ENCODE measurements at places on chromosomes 4 and X. TPM values are rescaled to one million over a fixed set of nuclear protein-coding genes. Genes with fewer than 3 reads are reported as not detected.

DNA sequence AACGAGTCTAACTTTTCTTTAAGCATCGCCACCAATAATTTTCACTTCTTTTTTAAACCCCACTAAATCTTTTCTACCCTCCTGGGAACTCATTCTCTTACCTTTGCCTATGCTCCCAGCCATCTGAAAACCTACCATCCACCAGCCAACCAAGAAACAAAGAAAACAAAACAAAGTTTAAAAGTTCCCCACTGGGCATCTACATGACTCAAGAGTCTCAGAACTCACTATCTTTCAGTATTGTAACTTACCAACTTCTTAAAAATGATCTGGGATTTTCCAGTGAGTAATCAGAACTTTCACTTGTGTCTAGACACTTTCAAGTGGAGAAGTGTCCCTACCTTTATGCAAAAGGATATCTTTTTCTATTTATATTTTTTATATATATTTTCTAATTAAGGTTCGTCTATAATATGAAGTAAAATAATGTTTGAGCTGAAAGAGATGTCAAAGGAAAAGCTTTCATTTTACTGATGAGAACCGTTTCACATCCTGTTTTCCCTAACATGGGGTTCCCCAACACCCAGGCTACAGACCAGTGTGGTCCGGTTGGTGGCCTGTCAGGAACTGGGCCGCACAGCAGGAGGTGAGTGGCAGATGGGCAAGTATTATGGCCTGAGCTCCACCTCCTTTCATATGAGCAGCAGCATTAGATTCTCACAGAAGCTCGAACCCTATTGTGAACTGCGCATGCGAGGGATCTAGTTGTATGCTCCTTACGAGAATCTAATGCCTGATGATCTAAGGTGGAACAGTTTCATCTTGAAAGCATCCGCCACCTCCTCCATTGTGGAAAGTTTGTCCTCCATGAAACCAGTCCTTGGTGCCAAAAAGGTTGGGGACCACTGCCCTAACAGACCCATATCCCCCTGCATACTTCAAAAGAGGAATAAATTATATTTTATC is 9.8 kb upstream of the TIGD2 start:
- DNase-seq, result no peak

- DNase-seq, result no peak
Measured at GRCh38 chr4:10243856-10244255, 127.3 kb upstream of the WDR1 start.

DNA sequence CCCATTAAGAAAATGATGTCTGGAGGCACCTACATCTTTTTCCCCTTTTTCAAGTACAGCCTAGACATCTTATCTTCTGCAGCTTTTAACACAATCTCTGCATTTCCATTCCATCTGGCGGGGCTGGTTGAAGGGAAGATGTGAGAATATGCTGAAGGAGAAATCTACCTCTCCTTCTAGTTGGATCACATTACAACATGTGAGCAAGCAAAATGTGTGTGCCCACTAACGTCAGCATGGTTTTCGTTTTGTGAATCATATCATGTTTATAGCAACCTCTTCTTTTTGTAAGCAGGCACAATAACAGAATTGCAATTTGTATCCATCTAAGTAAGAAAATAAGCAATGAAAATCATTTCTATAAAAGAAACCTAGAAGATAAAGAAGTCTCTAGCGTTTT is 28.9 kb upstream of the MID1 start:
- no peak for DNase-seq

GRCh38 chr4:32847461-32847860 is 2127.3 kb downstream of the PCDH7 start:
- no peak for DNase-seq

GRCh38 chr4:140056015-140056414 is 98.0 kb downstream of the MAML3 start:
- no peak for DNase-seq

DNA sequence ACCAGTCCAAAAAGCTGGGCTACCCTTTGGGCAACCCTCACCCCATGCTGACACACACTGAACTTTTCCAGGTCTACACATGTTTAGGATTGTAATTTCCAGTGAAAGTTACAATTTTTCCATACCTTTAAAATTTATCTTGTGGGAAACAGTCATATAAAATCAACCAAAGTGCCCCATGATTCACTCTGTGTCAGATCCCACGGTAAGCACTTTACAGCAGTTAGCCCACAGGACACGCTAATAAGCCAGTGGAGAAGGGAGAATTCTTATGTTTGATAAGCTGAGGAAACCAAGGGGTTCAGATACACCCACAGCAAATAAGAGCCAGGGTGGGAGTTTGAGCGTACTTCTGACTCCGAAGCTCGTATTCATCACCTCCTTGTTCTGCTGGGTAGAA is 72.4 kb upstream of the TBL1X start:
- DNase-seq, result no peak

- DNase-seq, result no peak
Measured at GRCh38 chr4:40800064-40800463, 50.3 kb downstream of the NSUN7 start.

GRCh38 chr4:78120144-78120880 is 63.2 kb downstream of the FRAS1 start:
- no peak for DNase-seq

GRCh38 chr4:158996669-158997074 is 106.2 kb upstream of the RAPGEF2 start:
- no peak for DNase-seq

Gene HTRA3
- total RNA-seq, result 0.30 TPM

Gene NIPAL1
- total RNA-seq, result 0.69 TPM

Gene FAM47E
- total RNA-seq, result 14.7 TPM

Gene FAM184B
- total RNA-seq, result 2.3 TPM
